ENCODE measurements at places on chromosomes 7 and 10.

DNA sequence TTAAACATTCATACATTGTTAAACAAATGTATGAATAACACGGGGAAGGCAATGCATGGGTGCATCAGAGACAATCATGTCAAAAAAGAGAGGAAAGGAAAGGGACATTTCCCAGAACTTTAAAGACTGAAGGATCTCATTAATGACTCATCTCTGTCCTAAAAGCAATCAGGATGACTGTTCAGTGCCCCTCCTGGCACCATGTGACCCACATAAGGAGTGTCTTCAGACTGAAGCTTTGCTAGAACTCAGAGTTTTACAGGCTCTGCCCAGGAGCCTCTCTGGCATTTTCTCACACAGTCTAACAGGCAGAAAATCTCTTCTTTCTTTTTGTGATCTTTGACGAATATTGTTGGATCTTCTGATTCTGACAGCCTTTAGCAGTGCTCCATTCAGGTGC is 315.3 kb downstream of the OTUD1 start:
- no peak for DNase-seq

GRCh38 chr10:33234831-33235237 is 99.6 kb downstream of the NRP1 start:
- DNase-seq: no peak

GRCh38 chr7:5667391-5667790 is 114.1 kb downstream of the RNF216 start:
- DNase-seq: no peak

- DNase-seq: no peak
Measured at GRCh38 chr7:42688056-42688371, 223.9 kb downstream of the C7orf25 start.

GRCh38 chr10:131193923-131194322 is 117.6 kb downstream of the TCERG1L start:
- no peak for DNase-seq

DNA sequence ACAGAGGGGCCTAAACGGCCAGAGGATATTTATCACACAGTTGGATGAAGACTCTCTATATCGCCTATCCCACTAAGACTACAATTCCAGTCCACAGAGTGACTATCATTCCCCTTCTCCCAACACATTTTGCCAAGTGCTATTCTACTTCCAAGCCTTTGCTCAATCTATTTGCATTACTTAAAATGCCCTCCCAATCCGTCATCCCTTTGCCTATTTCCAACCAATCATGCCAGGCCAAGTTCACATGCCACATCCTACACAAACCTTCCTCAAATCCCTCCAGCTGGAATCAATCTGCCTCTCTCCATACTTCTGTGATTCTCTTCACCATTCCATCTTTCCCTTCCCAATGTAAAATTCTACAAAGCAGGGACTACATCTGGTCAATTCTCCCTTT is 38.2 kb downstream of the SMURF1 start:
- no peak for DNase-seq

GRCh38 chr10:87105446-87106124 is 10.6 kb downstream of the SHLD2 start:
- no peak for DNase-seq

- no peak for DNase-seq
Measured at GRCh38 chr7:101636822-101637623, 7.9 kb upstream of the MYL10 start.

- DNase-seq: no peak
Measured at GRCh38 chr7:34451923-34452322, 206.1 kb upstream of the NPSR1 start.

DNA sequence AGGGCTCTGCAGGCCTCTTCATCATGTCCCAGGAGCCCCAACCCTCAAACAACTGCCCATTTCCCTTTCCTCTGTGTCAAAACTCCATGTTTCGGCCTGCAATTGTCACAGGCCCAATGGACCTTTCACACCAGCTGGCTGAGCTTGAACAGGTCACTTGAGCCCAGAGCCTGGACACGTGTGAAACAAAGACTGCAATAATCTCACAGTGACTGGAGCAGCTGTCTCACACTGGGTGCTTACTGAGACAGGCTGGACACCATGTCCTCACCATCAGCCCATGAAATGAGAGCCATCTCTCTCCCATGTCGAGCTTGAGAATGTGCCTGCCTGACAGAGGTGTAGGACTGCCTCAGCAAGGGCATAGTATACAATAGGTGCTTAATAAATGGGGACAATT is 19.5 kb upstream of the EIF5AL1 start:
- no peak for DNase-seq

GRCh38 chr7:27647046-27647445 is 15.6 kb downstream of the HIBADH start:
- no peak for DNase-seq

- no peak for DNase-seq
Measured at GRCh38 chr7:106190589-106191330, 78.6 kb upstream of the SYPL1 start.

DNA sequence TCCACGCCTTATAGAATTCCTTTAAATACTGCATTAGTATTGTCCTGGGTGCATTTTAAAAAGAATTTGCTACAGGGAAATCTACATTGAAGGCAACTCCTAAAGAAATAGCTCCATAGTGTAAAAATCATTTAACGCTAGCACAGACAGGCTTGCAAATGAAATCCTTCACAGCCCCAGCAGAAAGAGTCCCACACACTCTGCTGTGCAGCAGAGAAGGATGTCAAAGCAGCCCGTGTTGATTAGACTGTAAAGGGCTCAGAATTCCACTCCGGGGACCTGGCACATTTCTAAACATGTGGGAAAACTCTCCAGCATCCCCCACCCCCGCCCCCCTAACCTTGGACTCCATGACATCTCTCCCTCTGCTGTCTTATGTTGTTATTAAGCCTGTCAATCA is 176.8 kb downstream of the CALN1 start:
- DNase-seq: no peak

- peak; percentile 36 for DNase-seq
Measured at GRCh38 chr10:79331709-79332108, 15.6 kb upstream of the PPIF start.

DNA sequence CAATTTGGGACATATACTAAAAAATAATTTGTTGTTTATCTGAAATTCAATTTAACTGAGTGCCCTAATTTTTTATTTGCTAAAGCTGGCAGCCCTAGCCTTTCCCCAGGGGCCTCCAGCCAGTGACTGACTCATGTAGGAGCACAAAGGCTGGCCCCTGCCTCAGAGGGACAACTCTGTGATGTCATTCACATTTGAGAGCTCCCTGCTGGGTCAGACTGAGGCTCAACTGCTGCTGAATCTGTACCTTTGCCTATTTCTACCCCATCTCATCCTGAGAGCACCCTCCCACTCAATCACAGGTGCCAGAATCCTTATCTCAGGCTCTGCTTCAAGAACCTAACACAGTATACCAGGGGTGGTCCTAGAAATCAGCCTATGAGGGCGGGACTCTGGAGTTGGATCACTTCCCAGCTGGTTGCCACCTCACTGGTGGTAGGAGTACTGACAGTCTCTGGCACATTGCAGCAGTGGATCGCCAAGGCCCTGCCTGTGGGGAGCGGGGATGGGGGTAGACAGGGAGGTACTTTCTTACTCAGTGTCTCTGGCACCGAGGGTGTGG is 11.6 kb downstream of the GCK start:
- no peak for DNase-seq

GRCh38 chr10:88440541-88440940 is 142.6 kb downstream of the RNLS start:
- no peak for DNase-seq

DNA sequence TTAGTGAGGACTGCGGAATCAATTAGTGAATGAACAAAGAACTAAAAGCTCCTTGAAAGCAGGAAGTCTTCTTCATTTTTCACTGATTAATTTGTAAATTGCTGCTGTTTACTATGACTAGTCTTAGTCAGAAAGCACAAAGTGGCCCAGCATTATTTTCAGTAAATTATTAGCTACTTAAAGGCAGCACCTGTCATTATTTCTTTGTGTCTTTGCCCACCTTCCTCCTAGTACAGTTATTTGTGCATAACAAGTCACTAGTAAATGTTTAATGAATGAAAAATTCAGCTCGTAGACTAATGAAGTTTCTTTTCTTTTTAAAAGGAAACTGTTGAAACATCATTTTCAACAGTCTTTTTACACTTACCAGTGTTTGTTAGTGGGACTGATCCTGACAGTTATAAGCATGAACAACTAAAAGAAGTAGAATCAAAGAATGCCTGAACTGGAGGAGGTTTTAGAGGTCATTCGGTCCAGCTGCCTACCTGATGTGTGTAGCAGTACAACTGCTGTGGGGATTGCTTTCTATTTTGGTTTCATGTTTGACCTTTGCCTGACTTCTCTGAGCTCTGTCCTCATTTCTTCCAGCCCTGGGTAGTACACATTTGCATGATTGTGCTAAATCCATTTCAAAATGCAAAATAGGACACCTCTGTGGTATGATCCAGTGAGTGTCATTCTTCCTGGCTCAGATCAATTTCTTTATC is 140.0 kb upstream of the PHYHIPL start:
- DNase-seq: no peak

GRCh38 chr10:11224792-11225416 is 207.2 kb downstream of the CELF2 start:
- DNase-seq: no peak

DNA sequence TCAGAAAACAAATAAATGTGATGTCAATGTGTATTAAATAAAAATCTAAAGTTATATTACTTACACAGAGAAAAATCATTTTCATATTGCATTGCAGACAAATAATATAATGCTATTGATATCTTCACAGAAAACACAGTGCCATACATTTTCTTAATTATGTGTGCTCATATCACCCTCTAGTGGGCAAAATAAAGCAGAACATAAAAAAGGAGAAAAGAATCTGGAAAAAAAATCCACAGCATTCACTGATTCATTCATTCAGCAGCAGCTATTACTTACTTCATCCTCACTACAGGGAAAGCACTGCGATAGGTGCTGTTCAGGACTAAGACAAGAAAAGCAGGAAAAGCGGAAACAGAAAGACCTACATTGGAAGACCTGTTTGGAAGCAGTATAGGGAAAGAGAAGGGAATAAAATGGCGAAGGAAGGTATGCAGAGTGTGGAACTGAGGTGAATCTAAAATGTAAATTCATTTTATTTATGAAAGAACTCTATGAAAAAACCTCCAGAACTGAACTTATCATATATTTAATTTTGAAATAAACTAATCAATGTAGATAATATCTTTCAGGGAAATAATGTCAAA is 73.2 kb downstream of the POT1 start:
- no peak for DNase-seq

- DNase-seq: no peak
Measured at GRCh38 chr7:81721437-81721836, 48.4 kb downstream of the HGF start.

DNA sequence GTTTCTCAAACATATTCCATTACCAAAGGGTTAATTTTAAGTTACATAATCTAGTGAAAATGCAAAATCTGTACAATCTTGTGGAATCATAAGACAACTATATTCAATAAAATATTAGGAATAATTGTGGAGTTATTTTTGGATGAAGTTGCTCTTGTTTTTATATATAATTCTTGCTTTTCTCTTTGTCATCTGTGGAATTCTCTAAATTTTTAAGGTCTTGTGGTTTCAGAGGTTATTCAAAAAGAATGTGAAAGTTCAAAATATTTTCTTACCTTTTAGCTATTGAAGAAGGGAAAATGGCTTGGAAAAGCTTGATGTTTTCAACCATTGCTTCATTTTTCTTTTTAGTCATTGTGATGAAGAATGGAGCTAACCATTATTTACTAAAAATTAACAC is 552.1 kb downstream of the TFEC start:
- no peak for DNase-seq

- no peak for DNase-seq
Measured at GRCh38 chr10:36555036-36555435, 570.4 kb upstream of the ANKRD30A start.

GRCh38 chr10:33783557-33783956 is 449.1 kb upstream of the NRP1 start:
- no peak for DNase-seq

DNA sequence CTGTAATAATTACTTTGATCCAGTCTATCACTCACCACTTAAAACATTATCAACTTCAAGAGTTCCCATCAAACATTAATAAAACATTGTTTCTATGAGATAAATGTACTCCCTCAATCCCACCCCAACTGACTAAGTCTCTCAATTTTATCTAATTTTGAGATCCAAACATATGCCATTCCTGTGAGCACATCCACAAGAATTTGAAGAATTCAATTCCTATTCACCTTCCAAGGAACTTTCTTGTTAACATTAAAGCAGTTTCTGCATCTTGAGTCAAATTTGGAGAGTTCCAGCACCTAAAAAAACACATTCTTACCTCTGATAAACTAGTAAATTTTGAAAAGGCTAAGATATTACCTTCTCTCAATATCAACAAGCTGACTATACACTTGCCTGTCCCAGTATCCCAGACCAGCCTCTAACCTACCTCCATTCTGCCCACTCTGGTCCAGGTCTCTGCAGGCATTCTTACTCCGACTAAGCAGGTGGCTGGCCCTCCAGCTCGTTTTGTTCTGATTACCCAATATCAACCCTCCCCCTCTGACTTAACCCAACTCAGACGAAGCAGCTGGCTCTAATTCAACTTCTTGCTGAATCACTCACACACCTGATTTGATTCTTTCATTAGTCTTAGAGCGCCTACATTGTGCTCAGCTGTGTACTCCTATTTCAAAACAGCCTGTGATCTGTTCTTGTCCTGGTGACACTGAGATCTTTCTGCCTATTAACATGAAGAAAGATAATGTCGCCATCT is 275.2 kb downstream of the IPMK start:
- DNase-seq: no peak

GRCh38 chr7:84177758-84178412 is 16.7 kb downstream of the SEMA3A start:
- DNase-seq: no peak

GRCh38 chr10:101014230-101014884 is 14.7 kb downstream of the LZTS2 start:
- DNase-seq: peak; percentile 62

- no peak for DNase-seq
Measured at GRCh38 chr7:75979759-75980429, 14.5 kb downstream of the TMEM120A start.

DNA sequence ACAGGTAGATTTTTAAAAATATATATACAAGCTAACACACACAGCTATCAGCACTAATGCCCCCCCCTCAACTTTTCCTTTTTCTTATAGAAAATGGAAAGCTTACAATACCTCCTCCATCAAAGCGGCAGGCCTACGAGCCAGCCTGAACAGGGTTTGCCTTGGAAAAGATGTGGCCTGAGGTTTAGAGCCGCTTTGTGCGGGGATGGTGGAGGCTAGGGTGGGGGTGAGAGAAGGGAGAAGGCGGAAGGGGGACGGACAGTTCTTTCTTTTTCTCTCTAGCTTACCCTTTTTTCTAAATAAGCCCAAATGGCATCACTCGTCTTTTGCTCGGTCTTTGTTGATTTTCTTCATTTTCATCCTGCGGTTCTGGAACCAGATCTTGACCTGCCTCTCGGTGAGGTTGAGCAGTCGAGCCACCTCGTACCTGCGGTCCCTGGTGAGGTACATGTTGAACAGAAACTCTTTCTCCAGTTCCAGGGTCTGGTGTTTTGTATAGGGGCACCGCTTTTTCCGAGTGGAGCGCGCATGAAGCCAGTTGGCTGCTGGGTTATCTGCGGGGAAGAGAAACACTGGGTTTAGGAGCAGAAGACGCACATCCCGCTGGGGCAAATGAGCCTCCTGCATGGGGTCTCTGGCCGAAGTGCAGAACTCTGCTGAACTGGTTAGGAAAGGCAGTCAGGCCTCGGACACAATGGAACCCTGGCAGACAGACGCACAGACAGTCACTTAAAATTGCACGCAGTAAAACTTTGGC is 1.9 kb downstream of the HOXA9 start:
- no peak for DNase-seq

Measured in stimulated activated CD4-positive, alpha-beta T cell treated with anti-CD3 and anti-CD28 coated beads, Interleukin-1b, Interleukin-23, amount 100 ng/mL, for 1 hour (primary cell).